Cardiac fibroblast (primary cell): ENCODE measurements at places on chromosomes 3 and 15.

- DNase-seq = no peak
Observed at GRCh38 chr15:79881668-79882067, 15.1 kb downstream of the MTHFS start.

GRCh38 chr15:69140306-69140705 is 20.1 kb upstream of the GLCE start:
- peak; percentile 31 for DNase-seq

- DNase-seq = no peak
Observed at GRCh38 chr3:69582044-69582443, 157.2 kb upstream of the MITF start.

GRCh38 chr3:188712248-188712924 is 459.4 kb upstream of the TPRG1 start:
- peak; percentile 70 for DNase-seq

- DNase-seq = no peak
Observed at GRCh38 chr3:134817297-134817696, 22.2 kb downstream of the EPHB1 start.

- no peak for DNase-seq
Observed at GRCh38 chr3:197505796-197506548, 49.8 kb downstream of the BDH1 start.

- DNase-seq = peak; percentile 39
Observed at GRCh38 chr3:114442246-114442645, 148.4 kb downstream of the TIGIT start.

DNA sequence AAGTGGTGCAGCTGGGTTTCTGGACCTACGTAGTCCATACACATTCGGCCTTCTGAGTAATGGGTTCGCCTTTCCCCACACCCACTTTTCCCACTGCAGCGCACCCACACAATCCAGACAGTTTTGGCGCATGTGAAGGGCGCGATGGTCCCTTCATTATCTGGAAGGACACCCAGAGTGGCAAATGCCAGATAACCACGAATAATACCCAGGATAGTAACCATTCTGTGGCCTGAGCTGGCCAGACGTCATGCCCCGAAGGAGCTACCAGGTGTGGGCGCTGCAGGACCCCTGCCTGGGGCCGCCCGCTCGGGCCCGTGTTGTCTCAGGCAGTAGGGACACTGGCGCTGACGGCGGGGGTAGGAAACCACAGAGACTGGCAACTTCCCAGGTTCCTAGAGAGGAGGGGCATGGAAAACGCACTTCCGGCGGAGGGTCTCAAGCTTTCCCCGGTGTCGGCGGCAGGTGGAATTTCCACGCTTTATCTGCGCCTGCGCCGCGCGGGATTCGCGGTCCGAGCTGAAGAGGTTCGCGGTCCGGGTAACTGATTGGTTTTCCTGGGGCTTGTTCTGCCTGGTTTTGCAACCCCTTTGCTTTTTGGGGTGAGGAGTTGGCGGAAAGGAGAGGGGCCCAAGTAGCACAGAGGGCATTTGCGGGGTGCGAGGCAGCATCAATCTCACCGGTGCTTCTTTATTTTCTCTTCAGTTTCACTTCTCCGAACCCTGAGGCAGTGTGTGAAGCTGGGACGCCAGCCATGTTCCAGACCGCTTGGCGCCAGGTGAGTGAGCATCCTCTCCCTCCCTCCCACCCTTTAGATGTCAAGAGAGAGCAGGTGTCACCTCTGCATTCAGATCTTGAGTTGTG is at the start of gene ZNF620:
TSS of gene ZNF620 (plus strand) at position 441 of the 864 bp plus-strand sequence. CDS start at position 755, 314 bp downstream.
- peak; percentile 28 for DNase-seq

- peak; percentile 7 for DNase-seq
Observed at GRCh38 chr3:168341956-168342936, 246.5 kb upstream of the GOLIM4 start.

DNA sequence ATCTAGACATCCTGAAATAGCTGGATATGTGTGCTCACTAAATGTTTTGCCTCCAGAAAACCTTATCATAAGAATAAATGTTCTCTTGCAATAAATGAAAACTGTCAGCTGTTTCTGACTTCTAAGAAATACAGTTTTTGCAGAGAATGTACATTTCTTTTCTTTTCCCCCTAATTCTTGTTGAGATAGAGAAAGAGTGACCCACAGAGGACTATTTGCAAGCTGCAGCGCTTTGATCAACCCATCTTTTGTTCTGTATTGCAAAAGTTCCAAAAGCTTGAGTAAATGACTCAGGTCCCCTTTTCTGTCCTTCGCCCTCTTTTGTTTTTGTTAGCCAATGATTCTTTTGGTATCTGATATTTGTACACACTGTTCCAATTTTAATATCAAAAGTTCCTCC is 141.9 kb downstream of the BBX start:
- DNase-seq = peak; percentile 51

- DNase-seq = peak; percentile 72
Observed at GRCh38 chr15:58475573-58476524, 44.1 kb downstream of the LIPC start.

DNA sequence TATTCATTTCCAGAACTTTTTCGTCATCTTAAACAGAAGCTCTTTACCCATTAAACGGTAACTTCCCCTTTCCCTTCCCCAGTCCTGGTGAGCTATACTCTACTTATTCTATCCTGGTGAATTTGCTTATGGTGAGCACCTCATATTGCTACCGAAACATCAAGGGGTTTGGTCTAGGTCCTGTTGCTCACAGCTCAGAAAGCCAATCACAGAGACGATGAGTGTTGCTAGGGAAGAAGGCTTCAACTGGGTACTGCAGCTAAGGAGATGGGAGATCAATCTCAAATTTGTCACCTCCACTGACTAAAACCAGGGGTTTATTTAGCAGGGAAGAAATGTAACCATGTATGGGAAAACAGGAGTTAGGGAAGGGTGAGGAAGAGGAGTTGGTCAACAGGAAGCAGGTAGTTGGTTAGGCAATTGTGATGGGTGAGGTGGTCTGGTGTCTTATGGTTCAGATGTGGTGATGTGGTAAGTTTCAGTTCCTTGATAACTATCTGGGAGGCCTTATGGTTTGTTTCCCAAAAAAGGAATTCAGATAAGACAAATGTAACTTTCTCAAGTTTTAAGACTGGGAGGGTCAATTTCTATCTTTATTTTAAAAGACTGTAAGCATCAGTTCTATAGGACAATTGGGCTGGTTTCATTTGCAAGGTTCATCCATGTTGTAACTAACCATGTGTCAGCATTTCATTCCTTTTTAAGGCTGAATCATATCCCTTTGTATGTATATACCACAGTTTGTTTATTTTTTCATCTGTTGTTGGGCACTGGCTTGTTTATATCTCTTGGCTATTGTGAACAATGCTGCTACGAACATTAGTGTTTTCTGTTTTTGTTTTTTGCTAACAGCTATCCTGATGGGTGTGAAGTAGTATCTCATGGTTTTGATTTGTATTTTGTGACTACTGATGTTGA is 24.3 kb downstream of the ARHGAP11B start:
- peak; percentile 70 for DNase-seq

DNA sequence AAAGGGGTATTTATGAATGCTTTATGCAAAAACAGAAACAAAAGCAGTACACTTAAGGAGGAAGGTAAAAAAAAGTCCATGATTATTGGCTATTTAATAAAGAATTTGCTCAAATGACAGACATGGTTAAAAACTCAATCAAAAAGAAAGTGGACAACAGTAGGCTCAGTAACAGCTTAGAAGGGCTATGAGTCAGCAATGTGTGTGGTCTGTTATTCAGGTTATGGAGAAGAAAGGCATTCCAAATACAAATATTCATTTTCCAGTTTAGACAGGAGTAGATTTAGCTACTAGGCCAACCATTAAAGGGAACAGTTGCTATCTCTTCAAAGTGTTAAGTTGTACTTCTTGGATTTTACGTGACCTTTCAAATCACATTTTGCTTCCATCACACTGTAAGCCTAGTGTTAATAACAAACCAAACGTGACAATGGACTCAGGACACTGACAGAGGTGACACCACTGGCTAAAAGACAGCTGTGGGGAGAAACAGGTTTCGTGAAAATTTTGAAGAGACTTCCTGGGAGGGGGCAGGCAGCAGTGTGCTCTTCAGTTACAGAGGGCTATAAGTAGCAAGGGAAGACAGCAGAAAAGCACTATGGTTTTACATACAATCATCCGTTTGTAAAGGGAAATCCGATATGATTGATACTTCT is 41.7 kb upstream of the MYO5C start:
- DNase-seq = peak; percentile 73

DNA sequence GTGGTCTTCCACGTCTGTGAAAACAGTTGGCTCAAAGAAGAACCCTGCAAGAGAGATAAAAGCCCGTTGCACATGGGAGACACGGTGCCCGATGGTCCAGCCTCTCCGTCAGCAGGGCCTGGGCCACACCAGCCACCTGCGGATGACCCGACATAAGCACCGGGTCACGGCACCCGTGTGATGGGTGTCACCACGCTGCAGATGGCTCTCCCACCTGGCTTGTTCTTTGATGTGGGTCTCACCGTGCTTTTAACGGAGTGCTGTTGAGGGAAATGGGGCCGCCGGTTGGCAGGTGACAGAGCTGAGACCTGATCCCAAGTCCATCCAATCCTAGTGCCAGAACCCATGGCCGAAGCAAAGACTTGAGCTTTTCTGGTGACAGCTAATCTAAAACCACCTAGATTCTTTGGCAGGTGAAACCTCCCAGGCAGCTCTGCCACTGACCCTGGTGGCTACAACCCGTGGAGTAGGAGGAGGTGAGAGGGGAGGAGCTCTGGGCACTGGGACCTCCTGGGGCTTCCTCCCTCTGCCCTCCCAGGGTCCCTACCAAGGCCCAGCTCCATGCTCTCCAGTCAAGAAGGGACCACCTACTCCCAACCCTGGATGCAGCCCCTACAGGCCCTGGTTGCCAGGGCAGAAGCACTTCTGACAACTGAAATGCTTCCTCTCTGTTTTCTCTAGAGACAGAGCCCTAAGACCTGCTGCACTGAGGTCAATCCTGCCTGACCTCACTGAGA is 23.4 kb upstream of the SLC41A3 start:
- DNase-seq = no peak

- peak; percentile 90 for DNase-seq
Observed at GRCh38 chr3:52428151-52429005, 16.5 kb downstream of the SEMA3G start.

DNA sequence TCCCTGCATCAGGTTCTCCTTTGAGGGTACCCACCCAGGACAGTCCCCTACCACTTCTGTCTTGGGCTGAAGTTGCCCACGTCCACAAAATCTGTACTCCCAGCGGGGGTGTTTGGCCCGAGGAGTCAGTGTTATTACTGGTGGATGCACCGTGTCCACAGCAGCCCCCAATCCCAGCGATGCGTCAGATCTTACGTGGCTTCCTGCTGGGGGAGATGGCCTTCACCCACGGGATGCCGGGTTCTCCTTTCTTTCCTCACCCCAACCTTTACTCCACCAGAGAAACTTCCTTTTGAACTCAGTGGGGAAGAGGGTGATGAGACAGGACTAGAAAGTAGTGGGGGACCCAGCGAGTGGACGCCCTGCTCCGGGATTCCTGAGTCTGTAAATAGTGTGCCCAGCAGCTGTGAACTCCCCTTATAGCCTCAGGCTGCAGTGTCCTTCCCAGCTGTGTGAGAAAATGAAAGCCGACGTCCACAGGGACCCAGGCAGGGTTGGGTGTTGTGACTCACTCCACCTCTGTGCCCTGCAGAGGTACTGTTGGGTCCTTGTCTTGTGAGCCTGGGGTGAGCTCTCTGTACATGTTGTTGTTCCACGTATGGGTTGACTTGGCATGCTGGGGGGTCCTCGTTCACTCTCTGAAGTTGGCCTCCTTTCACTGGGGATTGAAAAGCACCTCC is 31.5 kb downstream of the CRTAP start:
- DNase-seq = no peak

- no peak for DNase-seq
Observed at GRCh38 chr3:25090698-25091453, 337.2 kb upstream of the RARB start.

- DNase-seq = peak; percentile 79
Observed at GRCh38 chr15:80849308-80849707, 70.1 kb downstream of the CEMIP start.

GRCh38 chr15:41656188-41656587 is 4.0 kb upstream of the MGA start:
- DNase-seq = no peak

- DNase-seq = peak; percentile 94
Observed at GRCh38 chr3:44885618-44886017, 11.2 kb downstream of the TGM4 start.

DNA sequence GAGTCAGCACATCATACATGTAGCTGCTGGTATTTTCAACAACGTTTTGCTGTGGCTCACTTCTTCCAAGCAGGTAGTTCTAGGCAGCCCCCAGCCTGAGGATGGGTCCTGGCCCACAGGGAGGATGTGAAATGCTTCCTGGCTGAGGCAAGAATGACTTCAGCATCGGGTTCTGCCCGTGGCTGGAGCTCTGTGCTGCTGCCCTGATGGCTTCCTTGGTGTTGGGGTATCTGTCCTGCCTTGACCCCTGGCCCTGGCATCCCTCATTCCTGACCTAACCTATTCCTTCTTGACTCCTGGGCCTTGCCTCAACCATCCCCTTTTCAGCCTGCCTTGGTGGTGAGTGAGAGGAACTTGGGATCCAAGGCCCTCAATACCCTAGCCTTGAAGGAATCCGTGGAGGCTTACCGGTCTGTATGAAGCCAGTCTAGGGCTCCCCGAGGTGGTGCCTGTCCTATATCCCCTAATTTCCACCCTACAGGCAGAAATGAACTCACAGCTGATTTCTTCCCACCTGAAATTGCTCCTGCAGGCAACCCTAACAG is 300.6 kb downstream of the TLE3 start:
- no peak for DNase-seq

DNA sequence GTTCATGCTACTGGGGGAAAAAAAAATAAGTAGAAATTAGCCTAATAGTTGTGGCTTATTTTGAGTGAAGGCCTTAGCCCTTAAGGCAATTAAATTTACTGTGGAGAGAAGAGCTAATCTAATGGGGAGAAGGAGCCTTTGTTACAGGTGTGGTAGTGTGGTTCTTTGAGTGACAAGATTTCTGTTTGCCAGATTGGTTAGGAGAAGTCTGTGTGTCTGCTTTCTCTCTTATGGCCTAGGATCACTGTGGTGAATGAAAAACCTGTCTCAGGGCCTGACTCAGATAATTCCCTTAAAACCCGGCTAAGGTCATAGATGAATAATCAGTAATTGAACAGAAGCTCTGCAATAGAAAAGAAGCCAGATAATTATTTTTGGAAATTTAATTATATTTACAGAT is 27.0 kb downstream of the OPA1 start:
- DNase-seq = no peak

DNA sequence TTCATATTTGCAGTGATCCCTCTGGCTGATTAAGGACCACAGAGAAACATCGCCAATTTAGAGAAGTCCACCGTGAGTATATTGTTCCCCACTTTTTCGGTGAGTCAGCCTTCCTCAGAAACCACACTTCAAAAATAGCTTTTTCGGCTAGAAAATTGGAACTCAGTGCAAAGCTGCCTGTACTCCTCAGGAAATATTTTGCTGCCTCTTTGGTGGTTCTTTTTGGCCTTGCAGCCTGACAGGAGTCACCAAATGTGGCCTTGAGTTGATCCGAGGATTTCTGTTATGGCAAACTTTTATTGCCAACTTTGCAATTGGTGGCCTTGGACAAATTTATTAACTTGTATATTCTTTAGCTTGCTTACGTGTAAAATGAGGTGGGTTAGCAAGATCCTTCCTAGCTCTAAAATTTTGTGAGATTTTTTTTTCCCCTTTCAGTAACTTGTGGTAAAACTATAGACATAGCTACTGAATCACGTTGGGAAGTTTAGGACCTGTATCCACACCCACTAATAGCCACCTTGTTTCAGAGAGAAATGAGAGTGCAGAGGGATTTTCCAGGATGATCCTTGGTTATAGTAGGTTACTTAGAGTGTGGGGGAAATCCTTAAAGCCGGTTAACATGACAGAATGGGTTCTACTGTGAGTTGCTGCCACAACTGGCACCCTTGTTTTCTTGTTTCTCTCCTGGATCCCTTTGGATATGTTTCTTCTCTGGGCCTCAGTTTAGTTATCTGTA is 9.9 kb downstream of the ARL6IP5 start:
- peak; percentile 51 for DNase-seq

- DNase-seq = peak; percentile 75
Observed at GRCh38 chr3:12934431-12934830, 93.1 kb upstream of the RPL32 start.
